ENCODE measurements at places on chromosomes 3 and 15.

- DNase-seq: no peak
These were observed 83.1 kb downstream of the LMLN start for GRCh38 chr3:198043119-198043518.

DNA sequence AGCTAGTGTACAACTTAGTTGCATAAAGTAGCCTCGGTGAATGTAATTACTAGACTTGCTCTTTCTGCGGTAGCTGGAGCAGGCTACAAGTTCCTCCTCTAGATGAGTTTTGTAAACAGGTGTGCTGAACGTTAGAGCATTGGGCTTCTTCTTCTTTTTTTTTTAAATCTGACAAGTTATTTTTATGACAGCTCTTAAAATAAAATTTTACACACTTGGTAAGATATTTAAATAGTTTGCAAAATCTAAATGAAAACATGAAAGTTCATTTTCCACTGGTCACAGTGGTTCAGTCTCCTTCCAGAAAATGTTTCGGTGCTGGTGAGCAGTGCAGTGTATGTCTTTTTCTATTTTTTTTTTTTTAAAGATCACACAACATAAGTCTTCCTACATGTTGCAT lies 3.0 kb downstream of the CCR9 start:
- DNase-seq: no peak

- no peak for DNase-seq
These were observed 13.5 kb downstream of the TBC1D21 start for GRCh38 chr15:73886717-73887345.

DNA sequence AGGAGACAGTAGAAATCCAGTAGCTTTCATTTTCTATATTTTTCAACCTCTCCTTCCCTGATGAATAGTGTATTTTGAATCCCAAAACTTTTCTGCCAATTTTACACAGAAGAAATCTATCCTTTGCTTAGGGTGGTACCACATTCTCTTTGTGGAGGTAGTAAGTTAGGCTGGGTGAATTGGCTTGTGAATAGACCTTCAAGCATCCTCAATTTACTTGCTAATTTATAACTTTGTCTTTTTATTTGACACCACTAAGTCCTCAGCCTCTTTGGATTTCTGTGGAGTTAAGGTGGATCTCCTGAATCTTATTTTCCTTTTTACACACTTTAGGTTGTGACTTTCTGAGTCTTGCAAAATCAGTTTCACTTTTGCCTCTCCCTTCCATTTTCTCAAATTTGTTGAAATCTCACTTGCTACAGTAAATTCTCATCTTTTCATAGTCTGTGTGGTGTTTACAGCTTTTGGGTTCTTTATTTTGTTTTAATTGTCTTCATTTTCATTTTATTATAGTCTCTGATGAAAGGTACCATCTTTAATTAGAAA lies 5.7 kb upstream of the PLSCR1 start:
- DNase-seq: no peak

DNA sequence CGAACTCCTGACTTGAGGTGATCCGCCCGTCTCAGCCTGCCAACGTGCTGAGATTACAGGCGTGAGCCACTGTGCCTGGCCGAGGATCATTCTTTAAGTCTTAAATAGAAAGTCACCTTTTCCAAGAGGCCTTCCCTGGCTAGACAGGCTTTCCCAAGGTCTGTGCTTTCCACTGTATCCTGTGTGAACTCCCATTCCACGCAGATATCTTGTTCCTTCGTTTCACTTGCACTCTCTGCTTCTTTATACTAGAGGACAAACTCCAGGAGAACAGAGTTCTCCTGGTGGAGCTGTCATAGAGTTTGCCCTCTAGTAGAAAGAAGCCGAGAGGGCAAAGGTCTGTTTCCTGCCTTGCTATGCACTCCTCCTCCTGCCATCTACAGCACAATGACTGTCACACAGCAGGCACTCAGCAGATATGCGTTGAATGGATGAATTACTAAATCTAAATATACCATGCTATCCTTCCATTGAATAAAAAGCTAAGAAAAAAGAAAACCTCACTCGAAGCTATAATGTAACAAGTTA lies 211.2 kb downstream of the FOXP1 start:
- no peak for DNase-seq

DNA sequence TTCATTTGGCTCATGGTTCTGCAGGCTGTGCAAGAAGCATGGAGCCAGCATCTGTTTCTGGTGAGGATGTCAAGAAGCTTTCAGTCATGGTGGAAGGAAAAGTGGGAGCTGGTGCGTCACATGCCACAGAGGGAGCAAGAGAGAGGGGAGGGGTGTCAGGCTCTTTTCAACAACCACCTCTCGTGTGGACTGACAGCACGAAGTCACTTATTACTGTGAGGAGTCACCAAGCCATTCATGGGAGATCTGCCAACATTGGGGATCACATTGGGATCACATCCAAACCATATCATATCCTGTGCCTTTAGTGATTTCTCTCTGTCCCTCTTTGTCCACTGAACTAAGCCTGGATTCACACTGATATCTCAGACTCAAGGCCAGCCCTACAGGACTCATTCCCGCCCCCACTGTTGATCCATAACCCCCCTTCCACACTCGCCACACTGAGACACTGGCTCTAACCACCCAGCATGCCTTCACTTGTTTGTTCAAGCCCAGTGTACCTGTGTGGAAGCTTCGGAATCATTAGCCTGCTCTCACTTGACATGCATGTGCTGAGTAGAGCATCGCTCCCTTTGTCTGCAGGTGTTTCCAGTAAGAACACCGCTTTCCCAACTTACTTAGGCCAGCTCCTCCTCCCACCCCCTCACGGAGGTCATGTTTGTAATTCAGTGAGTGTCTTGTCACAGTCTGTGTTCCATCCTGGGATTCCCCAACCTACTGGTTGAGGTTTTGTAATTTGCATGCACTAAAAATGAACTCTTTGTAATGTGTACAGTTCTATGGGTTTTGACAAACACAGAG lies 132.2 kb downstream of the KLF13 start:
- DNase-seq: peak; percentile 70

- no peak for DNase-seq
These were observed 15.5 kb upstream of the EHD4 start for GRCh38 chr15:41987925-41988275.

- DNase-seq: no peak
These were observed 53.7 kb downstream of the RGMA start for GRCh38 chr15:93035092-93035915.

DNA sequence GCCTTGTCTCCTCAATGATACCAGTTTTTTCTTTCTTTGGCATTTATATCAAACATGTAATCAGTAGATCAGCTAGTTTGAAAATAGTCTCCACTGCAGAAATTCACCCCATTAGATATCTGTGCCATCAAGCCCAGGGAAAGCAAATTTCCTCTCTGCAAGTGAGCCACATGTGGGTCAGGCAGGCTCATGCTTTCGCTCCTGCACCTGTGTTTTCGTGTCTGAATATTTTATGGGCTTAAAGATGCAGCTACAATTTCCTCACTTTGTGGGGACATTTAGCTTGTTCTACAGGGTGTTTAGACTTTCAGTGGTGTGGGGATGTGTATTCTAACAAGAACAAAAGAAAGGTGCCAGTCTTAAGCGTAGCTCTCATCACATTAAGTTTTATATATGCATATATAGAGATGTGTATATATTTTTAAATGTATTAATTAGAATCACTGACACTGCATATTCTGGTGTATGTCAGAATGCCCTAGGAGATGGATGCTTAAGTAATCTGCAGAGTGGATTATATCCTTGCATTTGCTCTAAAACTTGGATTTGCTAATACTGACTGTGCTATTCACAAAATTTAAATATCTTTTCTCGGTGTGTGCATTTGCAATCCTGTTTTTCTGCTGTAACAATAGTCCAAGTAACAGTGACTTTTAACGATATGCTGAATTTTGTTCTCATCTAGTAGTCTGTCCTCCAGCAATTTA lies 372.6 kb downstream of the PTPRG start:
- DNase-seq: no peak

DNA sequence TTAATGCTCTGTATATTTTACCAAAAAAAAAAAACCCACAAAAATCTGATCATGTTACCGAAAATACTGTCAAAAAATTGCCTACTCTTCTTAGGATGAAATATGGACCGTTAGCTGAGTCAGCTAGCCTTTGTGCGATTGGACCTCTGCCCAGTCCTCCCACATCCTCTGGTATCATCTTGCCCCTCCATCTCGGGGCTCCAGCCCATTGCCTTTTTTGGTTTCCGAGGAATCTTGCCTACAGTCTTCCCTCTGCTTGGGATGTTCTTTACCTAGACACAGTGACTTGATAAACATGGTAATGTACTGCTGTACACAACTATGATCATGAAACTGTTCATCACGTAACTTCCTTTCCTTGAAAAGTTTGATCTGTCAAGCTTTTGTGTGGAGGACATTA lies 371.4 kb downstream of the SV2B start:
- DNase-seq: no peak

GRCh38 chr3:123447416-123447748 lies 1.5 kb downstream of the ADCY5 start:
- DNase-seq: no peak

GRCh38 chr3:71944482-71945065 lies 159.6 kb upstream of the PROK2 start:
- DNase-seq: no peak

GRCh38 chr3:80770106-80771074 lies 991.1 kb downstream of the GBE1 start:
- DNase-seq: no peak

- DNase-seq: no peak
These were observed at the start of gene FBXW12 for GRCh38 chr3:48371651-48372376. TSS of gene FBXW12 (plus strand) at chr3:48372219. CDS start at chr3:48372768, 549 bp downstream.

GRCh38 chr15:83973816-83974215 lies 261.8 kb upstream of the GOLGA6L4 start:
- no peak for DNase-seq

- DNase-seq: peak; percentile 15
These were observed 42.2 kb upstream of the B3GNT5 start for GRCh38 chr3:183210862-183211341.

DNA sequence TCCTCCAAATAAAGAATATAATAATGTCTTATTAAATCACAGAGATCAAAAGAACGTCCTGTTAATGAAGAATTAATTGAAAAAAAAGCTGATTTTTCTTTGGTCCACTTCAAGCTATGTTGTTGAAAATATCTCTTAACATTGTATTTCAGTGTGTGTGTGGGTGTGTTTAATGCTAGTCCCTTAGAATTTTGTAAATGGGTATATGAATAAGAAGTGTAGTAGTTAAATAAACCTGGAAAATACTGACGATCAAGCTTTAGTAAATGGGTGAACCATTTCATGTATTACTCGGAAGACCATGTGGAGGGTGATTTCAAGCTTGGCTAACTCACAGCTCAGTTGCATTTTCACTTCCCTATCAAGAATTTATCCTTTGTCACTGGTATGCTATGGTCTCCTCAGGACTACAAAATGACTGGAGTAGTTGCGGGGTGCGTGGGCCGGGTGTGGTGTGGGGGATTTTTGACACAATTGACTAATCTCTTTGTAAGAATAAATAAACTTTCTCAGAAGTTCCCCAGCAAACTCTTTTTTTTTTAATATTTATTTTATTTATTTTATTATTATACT lies 586.4 kb downstream of the GRM7 start:
- DNase-seq: no peak
